ENCODE measurements at places on chromosomes 7 and 10.

DNA sequence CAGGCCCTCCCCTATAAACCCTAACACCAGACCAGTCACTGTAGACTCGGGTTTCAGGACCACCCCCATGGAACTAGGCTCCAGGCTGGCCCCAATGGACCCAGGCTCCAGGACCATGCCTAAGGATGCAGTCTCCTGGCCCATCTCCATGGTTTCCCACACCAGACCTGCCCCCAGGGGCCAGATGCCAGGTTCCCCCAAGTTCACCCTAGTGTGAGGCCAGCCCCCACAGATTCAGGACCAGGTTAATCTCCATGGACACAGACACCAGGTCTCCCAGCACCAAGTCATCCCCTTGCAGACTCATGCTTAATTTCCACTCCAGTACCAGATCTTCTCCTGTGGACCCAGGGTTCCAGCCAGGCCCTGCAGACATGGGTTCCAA, 103.8 kb upstream of the LANCL2 start:
- no peak for DNase-seq

DNA sequence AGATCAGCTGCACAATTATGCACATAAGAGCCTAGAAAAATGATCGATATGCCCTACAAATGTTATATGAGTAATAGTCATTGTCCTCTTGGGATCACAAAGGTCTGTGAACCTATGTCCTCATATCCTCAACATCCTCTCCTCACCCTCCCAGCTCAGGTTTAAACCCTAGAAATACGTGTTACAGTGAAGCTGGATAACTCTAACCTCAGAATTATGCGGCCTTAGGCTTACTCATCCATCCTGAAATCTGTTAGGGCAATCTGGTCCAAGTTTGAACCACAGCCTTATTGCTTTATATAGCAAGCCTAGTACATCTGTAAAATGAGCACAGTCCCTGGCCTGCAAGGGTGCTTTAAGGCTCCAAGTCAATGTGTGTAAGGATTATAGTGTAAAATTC, 84.2 kb upstream of the FRMD4A start:
- DNase-seq = no peak

DNA sequence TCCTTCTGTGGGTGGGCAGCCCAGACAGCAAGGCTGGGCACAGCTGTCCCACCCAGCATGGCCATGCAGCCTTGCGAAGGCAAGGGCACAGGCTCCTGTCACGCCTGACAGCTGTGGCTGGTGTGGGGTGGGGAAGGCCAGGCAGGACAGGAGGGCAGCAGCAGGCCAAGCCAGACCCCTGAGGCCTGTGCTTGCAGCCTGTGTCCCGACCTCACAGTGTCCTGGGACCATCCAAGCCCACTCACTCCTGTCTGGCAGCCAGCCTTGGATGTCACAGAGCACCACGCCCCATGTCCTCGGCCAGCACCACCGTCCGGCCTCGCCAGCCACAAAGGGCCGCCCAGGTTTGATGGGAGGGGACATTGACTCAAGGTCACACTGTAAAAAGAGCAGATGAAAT, 85.5 kb upstream of the LRRC4 start:
- DNase-seq = no peak

DNA sequence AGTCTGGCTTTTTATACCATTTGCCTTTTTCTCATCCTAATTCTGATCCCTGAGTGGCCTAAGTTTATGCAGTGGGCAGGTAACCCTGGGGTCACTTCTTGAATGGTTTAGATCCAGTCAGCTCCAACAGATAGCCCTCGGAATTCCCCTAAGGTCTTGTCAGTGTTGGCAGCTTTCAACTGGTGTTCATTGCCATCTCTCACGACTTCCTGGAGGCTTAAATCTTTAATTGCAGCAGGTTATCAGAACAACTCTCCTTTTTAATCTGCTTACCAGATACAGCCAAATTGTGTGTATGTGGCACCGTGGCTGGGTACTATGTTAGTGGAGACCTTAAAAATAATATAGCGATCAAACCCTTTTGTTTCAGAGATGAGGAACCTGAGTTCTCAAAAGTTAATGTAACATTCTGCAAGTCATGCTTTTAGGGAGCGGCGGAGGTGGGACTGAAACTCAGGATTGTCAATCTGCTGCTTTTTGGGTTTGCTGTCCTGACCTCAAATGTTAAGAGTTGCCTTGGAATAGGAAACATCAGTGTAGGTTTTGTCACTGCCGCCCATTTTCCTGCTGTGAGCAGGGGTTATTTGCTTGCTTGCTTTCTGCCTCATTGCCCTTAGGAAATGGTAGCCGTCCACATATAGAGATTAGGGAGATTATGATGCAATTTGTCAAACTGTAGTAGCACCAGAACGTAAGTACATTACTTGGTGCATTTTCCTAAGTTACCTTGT, 818 bp downstream of the DLD start:
- DNase-seq = no peak

DNA sequence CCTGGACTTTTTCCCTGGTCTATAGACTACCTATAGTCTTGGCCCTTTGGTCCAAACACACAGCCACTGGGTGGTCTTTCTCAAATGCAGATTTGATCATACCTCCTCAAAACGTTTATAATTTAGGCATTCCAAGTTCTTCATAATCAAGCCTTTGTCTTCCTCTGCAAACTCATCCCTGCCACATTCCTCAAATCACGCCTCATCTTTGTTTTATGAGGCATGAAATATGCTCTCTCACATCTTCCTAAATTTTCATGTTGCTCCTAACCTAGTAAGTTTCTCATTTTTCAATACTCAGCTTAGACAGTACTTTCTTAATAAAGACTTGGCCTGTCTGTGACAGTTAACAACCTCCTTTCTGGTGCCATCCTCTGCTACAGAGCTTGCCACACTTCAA, 10.9 kb upstream of the HERC4 start:
- no peak for DNase-seq

DNA sequence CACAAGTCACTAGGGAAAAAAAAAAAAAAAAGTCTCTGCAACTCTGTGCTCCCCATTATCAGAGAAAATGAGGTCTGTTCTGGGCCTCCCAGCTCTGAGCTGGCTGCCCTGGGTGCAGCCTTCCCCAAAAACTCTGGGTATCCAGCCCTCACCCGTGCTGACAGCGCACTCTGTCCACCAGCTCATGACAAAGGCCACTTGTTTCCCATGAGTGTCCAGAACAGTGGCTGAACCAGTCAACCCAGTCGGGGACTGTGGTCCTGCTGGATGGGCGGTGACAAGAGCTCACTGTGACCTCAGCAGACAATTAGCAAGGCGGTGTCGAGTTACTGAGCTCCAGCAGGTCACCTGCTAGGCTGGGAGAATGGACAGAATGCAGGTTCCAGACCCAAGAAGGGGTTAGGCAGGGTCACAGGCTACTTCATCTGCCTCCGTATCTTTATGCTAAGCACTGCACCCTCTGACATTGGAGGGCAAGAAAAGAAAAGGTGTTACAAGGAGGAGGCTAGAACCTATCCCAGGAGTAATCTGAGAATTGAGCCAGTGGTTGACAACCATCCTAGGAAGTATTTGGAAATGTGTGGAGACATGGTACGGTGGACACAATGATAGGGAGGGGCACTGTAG, 37.2 kb downstream of the DLG5 start:
- no peak for DNase-seq

- no peak for DNase-seq
Measured at GRCh38 chr7:2171855-2172254, 60.9 kb downstream of the MAD1L1 start.

DNA sequence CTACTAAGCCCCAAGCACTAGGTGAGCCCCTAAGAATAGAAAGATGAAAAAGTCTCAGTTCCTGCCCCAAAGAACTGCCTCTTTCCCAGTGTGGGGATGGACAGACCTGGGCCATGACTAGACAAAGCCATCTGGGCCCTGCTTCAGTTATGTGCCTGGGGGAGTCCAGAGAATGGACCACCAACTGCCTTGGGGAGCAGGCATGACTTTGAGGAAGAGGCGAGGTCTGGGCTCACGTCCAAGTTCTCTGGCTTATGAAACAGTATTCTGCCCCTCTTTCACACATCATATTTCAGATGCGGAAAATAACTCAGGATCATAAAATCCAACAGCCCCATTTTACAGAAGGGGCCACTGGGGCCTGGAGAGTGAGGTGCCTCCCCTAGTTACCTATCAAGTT, 80.3 kb downstream of the PLXNA4 start:
- DNase-seq = no peak

- no peak for DNase-seq
Measured at GRCh38 chr10:4494551-4494950, 331.5 kb upstream of the AKR1E2 start.

DNA sequence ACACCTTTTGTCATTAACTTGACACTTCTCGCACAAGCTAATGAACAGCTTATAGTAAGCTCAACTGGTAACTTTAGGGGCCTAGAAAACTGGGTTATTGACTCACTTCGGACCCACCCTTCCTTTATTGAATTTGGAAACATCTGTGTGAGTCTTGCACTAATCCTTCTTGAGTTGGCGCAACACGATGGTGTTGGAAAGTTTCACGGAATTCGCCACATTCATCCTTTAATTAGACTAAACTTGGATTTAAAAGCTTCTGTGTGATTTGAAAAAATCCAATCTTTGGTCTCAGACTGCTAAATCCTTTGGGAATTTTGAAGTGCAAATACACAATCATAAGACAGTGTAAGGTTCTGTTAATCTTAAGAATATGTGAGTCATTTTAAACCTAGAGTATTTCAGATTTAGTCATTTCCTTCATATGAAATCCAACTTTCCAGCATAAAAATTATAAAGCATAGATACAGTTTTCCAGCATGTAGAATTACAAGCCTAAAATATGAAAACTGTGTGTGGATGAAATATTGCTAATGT, 15.1 kb downstream of the FZD8 start:
- no peak for DNase-seq

DNA sequence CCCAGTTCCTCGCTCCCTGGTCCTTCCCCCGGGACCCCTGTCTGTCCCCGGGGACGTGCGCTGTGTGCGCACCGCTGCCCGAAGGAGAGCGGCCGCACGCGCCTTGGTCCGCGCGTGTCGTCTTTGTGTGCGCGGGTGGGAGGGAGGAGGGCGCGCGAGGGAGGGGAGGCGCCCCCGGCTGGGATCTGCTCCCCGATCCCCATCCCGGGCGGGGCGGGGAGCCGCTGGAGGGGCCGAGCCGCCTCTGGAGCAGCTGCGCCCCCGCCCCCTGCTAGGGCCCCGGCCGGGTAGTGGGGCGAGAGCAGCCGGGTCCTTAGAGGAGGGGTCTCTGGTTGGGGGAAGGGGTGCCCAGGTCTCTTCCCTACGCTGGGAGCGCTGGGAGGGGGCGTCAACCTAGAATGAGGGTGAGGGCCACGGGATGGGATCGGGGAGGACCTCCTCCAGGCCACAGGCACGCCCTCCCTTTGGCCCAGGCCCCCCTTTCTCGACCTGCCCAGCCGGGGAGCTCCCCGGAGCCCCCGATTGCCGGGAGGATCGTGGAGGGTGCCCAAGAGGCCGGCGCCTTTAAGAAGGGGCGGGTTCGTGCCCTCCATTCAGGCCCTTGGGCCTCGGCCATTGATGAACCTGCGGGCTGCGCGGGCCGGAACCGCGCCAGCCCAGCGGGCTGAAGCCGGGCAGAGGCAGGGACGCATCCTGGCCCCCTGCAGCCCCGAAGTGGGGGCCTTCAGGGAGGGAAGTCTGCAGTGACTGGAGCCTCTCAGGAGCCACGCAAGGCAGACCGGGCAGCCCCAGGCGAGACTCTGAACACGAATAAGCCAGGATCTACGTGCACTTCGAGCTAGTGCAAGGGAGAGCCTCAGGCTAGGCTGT, 678 bp downstream of the SH2B2 start:
- DNase-seq = no peak

DNA sequence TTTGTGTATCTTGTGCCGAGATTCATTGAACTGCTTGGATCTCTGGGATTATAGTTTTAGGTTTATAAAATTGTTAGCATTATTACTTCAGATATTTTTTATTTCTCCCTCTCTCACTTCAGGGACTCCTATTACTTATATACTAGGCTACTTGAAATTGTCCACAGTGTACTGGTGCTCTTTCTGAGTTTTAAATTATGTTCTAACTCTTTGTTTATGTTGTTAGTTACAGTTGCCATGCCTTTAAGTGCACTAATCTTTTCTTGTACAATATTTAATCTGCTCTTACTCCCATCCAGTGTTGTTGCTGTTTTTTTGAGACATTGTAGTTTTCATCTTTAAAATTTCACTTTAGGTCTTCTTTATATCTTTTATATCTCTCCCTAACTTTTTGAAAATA, 13.1 kb downstream of the PLEKHS1 start:
- no peak for DNase-seq

GRCh38 chr7:15685358-15686294, 857 bp downstream of the MEOX2 start:
- DNase-seq = no peak

GRCh38 chr7:87036985-87037384, 22.5 kb downstream of the ELAPOR2 start:
- DNase-seq = no peak

DNA sequence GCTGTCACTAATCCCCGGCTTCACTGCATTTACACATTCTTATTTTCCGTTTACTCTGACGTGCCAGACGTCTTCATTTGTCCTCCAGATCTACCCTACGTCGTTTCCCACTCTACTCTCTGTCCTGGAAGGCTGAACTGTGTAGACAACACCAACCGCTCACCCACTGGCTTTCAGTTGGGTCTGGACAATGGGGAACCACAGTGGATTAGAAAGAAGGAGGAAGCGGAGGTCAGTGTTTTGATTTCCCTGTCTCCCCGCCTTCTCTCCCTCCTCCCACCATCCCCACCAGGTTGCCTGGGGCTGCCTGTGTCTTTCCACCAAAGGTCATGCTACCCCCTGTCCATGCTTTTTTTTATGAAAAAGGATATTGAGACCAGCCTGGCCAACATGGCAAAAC, 14.0 kb upstream of the CTBP2 start:
- DNase-seq = no peak

DNA sequence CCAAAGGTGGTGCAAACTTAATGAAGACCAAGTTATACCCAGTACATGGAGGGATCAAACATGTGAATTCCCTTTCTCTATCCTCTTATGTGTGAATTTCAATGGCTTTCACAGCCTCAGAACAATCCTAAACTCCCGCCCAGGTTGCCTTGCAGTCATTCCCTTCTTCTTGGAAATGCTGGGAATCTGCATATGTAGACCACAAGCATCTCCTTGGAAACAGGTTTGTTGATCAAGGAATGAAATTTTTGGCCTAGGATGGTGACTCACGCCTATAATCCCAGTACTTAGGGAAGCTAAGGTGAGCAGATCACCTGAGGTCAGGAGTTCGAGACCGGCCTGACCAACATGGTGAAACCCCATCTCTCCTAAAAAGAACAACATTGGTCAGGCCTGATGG, 77.8 kb upstream of the ABI1 start:
- no peak for DNase-seq

- no peak for DNase-seq
Measured at GRCh38 chr10:102918817-102919245, 737 bp downstream of the CNNM2 start.

- no peak for DNase-seq
Measured at GRCh38 chr10:16195178-16195769, 241.5 kb upstream of the PTER start.

- DNase-seq = no peak
Measured at GRCh38 chr7:155534691-155535090, 11.7 kb downstream of the CNPY1 start.

- no peak for DNase-seq
Measured at GRCh38 chr10:132711613-132712121, 74.3 kb downstream of the NKX6-2 start.

- DNase-seq = no peak
Measured at GRCh38 chr7:150977382-150978125, 567 bp downstream of the KCNH2 start.
